ENCODE measurements at places on chromosomes 4 and X.

- DNase-seq: no peak
These were observed 10.0 kb downstream of the MAB21L2 start for GRCh38 chr4:150591904-150592303.

DNA sequence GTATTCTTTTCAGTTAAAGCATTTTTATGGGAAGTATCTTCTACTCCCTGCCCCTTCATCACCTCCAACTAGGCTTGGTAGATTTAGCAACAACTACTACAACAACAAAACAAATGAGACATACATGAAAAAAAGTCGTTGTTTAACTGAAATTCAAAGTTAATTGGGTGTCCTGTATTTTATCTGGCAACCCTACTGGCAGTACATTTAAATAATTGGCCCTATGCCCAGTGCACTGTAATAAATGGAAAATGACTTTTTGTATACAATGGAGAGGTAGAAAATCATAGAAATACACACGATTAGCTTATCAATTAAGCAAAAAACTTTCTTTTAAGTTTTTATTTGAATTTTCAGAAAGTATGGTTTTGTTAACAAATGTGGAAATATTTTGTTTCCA lies 21.4 kb upstream of the CLGN start:
- DNase-seq: peak; percentile 44

- peak; percentile 43 for DNase-seq
These were observed 92.9 kb downstream of the EGF start for GRCh38 chr4:110005461-110006056.

DNA sequence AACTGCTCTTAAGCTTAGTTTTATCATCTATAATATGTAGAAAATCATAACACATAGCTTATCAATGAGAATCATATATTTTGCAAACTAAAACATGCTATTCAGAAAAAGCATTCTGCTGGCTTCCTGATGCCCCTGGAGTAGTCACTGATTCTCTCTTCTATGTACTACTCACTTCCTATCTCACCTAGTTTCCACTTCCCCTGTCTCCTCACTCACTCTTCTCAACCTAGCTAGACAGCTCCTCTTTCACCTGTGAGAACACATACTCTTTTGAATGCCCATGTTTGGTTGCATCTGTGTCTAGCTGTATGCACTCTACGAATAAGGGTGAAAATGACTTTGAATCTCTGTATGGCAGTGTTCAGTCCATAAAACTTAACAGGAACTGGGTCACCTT lies 9.3 kb downstream of the TMEM144 start:
- no peak for DNase-seq

DNA sequence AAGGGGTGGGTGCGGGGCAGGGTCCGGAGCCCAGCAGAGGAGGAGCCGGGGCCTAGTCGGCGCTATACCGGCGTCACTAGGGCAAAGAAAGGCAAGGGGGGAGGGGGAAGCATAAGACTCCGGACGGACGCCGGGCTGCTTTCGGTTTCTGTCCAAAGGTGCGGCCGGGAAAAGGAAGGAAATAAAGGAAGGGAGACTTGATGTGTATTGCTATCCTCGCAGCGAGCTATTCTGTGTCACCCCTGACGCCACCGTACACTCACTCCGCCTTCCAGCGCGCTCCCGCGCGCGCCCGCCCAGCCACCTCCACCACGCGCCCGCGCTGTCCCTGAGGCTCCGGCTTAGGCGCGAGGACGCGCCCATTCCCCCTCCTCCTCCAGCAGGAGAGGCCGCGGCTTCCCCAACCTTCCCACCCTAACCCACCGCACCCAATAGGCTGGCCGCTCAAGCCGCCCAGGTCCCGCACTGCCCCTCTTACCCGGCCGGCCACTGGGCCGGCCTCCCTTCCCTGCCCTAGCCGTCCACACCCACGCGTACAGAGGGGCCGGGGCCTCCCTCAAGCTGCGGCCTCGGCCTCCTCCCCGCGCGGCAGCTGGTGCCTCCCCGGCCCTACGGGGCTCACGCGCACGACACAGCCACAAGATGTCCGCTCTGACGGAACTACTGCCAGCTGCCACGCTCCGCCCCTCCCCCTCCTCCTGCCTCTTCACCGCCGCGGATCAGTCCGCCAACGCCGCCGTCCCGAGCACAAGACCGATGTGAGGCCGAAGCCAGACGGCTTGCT lies at the start of gene UBE2D3:
UBE2D3 (minus strand) TSS at position 662 of the 784 bp plus-strand sequence. CDS start 1,043 bp downstream, outside the sequence.
- DNase-seq: peak; percentile 78

- no peak for DNase-seq
These were observed 15.3 kb downstream of the SLC34A2 start for GRCh38 chr4:25670991-25671390.

- no peak for DNase-seq
These were observed 191.0 kb downstream of the PRDM5 start for GRCh38 chr4:120731561-120731960.

- DNase-seq: no peak
These were observed 5.4 kb upstream of the PIM2 start for GRCh38 chrX:48924270-48924669.

DNA sequence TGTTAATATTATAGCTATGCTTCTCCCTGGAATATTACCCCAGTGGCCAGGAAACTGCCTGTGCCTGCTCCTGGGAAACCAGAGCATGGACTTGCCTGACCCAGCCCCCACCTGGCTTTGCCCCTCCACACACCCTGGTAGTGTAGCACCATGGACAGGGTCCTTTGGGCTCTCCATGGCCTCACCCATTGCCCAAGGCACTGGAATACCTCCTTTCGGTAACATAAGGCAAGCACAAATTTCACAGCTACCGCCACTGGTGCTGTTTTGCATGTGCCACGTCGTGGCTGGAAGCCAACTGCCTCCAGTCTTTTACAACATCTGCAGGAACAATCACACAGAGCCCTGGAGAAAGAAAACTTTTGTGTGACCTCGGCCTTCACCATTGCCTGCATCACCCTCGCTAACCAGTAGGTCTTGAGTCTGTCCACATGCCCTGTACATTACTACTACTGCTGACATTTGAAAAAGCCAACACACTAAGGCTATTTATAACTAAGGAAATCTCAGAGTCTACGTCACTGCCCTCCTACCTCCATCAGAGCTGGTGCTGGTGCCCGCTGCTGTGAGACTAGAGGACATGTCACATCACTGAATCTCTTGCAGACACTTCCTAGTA lies 47.7 kb downstream of the HPGD start:
- no peak for DNase-seq

DNA sequence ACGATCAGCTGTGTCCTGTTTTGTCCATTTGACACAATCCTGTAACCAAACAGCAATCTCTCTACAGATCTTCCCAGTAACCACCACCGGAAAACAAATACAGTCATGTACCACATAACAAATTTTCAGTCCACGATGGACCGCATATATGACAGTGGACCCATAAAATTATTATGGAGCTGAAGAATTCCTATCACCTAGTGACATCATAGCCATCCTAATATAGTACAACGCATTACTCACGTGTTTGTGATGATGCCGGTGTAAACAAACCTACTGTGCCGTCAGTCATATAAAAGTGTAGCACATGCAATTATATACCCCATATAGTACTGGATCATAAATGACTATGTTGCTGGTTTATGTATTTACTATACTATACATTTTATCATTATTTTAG lies 133.7 kb upstream of the EDNRA start:
- no peak for DNase-seq

DNA sequence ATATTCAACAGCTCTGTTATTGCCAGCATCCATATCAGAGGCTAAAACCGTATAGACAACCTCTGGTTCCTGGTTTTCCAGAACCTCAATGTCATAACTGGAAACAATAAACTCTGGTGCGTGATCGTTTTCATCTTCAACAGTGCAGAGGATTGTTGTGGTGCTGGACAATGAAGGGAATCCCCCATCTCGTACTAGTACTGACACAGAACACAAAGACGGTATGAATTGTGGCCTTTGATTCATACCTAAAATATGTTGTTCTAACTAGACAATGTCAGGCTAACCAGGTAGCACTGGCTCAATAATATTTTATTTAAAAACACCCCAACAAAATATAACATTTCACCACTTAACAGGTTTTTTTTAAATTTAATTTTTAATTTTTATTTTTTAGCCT lies 186.9 kb downstream of the DCHS2 start:
- DNase-seq: no peak

DNA sequence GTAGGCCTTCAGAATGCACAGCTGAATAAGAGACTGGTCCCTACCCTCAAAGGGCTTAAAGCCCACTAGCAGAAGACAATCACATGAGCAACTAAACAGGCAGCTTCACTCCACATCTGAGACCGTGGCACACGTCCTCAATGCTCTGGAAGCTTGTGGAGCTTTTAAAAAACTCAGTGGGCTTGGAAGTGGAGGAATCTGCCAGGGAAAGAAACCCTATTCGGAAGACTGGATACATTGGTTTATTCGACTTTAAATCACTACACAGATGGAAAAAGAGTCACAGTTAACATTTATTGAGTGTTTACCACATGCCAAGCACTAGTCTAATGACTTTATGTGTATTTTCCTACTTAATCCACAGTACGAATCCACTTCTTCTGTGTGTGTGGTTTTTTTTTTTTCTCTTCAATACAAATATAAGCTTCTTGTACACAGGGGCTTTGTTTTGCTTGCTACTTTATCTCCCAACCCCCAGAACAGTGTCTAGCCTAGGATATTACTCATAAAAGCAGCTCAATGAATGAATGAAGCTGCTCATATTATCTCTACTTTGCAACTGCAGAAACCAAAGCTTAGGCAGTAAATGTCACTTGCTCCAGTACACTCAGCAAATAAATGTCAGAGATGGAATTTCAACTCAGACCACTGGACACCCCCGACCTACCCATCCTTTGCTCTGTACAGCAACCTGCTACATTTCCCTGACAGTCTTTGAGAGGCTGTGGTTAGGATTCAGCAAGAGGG lies 137.7 kb downstream of the LDB2 start:
- no peak for DNase-seq

DNA sequence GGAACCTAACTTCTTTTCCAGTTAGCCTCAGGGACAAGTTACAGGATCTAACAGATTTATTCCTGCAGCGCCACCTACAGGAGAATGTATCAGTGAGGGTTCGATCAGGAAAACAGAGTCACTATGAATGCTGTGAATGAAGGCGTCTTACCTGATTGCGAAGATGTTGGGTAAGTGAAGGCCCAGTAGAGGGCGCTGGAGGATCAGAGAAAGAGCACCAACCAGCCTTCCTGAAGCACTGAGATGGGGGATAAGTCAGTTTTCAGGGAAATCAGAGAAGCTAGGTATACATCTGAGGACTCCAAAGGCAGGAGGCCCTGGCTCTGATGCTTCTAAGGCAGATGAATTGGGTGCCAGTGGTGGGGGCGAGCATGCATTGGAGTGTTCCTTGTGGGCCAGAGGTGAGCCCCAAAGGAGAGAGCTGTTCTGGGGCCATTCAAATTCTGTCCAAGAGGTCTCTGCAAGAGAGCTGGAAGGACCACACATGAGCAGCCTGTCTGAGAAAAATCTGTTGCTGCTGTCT lies 169.9 kb upstream of the AADAT start:
- DNase-seq: peak; percentile 88

GRCh38 chr4:34250562-34250961 lies 1993.8 kb downstream of the ARAP2 start:
- DNase-seq: no peak

- DNase-seq: no peak
These were observed 86.3 kb upstream of the GABRA3 start for GRCh38 chrX:152537373-152537772.

- no peak for DNase-seq
These were observed 53.0 kb upstream of the RASSF6 start for GRCh38 chr4:73673286-73673685.

DNA sequence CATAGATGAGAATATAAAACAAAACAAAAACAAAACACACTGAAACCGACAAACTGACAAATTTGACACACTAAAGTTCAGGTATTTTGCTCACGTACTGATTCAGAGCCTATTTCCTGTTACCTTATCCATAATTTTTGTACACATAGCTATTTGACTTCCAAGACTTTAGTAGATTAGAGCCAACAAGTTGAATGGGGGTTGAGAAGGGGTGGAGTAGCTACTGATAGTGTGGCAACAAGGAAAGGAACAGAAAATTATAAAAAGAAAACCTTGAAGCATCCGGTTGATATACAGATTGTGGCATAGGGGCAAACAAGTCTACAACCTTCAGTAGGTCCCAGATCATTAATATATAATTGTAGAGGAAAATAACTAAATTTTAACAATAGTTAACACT lies 92.3 kb upstream of the RASGEF1B start:
- DNase-seq: no peak

Data from NCI-H2081 (cell line).